ENCODE measurements at places on chromosomes 3 and 15. TPM values are rescaled to one million over a fixed set of nuclear protein-coding genes. Genes with fewer than 3 reads are reported as not detected.

DNA sequence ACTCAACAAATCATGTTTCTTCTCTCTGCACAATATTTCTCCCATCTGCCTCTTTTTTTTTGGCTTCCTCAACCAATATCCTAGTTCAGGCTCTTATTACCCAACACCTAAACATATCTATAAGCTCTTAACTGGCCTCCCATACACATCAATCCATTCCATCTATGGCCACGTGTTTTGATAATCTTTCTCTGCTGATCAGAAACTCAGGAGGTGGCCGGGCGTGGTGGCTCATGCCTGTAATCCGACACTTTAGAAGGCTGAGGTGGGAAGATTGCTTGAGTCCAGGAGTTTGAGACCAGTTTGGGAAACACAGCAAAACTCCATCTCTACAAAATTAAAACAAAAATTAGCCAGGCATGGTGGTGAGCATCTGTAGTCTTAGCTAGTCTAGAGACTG lies 68.4 kb downstream of the IGF2BP2 start:
- no peak for ATAC-seq

DNA sequence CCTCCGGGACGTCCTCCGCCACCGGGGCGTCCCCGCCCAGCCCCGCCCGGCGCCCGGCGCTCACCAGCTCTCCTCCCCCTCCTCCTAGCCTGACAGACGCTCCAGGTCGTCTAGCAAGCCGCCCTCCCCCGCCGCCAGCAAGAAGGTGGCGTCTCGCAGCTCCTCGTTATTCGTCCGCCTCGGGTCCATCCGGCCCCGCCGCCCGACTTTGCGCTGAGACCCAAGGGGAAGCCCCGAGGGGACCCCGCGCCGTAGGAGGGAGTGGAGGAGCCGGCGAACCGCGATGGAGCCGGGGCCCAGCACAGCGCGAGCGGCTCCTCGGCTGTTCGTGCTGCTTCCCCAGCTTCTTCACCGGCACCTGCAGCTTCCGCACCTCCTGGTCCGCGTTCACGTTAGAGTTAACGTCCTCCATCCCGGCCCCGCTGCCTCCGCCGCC lies 26.3 kb upstream of the MTHFS start:
- ATAC-seq: peak; percentile 59

GRCh38 chr3:150370122-150370602 lies 37.9 kb upstream of the TSC22D2 start:
- ATAC-seq: no peak

The STRIT1 gene
- not detected for total RNA-seq

The BMF gene
- total RNA-seq: 3.2 TPM

The CNTN3 gene
- not detected for total RNA-seq

The CD96 gene
- total RNA-seq: 107 TPM

The GPR156 gene
- total RNA-seq: not detected
